ENCODE measurements at places on chromosomes 2 and 18.

- no peak for DNase-seq
Measured at GRCh38 chr2:205187731-205188130, 494.6 kb upstream of the NRP2 start.

GRCh38 chr2:67565761-67566160, 168.6 kb downstream of the ETAA1 start:
- DNase-seq: no peak

- DNase-seq: no peak
Measured at GRCh38 chr2:67872481-67872880, 190.3 kb downstream of the C1D start.

- DNase-seq: no peak
Measured at GRCh38 chr2:113200736-113201490, 27.1 kb downstream of the PSD4 start.

DNA sequence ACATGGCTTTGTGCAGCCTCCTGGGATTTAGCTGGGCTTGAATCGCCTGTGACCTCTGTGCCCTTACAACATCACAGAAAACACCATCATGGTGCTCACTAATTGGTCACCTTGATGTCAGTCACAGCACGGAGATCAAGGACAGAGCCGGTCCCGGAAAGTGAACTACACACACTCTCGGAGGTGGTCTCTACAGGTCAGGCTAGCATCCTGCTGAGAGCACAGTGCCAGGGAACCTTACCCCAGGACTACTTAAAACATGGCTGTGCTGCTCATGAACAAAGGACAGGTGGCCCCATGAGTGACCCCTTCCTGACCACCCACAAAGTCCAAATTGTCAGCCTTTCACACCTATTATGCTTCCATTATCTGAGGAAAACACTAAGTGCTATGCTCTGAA, 1782.1 kb upstream of the CELF4 start:
- no peak for DNase-seq

DNA sequence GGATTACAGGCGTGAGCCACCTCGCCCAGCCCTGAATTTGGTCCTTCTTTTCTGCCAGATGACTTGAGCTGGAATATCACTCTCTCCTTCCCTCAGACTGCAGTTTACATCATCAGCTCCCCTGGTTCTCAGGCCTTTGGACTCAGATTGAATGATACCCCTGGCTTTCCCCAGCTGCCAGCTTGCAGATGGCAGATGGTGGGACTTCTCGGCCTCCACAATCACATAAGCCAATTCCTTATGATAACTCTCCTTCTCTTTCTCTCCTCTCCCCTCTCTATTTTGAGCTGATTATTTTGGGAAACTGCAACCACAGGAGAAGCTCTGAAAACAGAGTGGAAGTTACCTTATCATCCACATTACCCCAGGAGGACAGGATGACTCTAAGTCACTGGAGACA, 33.4 kb upstream of the ATP8B1 start:
- no peak for DNase-seq

DNA sequence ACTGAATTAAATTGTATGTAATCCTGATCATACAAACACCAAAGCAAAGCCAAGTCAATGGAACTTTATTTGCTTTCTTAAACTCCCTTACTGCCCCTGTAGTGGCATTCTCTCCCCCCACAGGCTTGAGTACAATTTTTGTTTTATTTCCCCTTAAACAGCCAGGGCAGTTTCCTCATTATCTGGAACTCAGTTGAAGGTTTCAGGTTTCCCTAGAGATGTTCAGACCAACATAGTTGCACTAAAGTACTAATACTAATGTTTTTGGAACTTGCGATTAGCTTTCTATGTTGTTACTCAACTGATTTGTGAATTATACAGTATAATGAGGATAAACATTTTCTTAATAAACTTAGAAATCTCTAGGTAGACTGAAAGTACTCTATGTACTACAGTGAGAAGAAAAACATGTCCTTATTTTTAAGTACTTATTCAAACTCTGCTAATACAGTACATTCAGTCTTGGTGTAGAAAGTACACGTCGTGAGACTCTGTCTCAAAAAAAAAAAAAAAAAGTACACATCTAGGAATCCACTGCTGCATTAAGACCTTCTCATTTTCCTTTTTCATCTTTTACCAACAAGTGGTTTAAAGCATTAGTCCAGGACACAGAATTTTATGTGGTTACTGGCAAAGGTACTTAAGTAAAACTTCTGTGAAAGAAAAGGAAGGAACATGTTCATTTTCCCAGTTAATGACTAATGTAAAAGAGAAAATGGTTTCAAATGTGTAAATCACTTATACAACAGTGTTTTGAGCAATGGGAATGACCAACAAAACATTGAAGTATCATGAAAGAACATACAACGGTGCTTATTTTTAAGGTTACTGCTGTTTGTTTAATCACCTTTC, 209.5 kb upstream of the SMAD7 start:
- no peak for DNase-seq

- no peak for DNase-seq
Measured at GRCh38 chr2:232042911-232043574, 81.5 kb downstream of the DIS3L2 start.

GRCh38 chr2:8125741-8126711, 555.8 kb upstream of the ID2 start:
- DNase-seq: no peak

DNA sequence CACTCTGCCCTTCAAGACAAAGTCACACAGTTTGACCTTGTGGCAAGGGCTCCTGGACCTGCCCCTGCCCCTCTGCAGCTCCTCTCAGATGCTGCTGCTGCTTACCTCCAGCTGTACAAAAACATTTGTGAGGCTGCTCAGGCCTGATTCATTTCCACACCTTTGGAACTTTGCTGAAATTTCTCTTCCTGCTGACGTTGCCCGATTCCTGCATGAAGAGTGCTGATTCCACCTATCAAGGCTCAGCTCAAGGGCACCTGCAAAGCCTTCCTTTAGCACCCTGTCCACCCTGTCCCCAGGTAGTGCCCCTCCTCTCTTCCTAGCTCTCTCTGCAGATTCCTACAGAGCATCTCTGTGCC, 738.3 kb upstream of the HS6ST1 start:
- DNase-seq: no peak

GRCh38 chr2:8534729-8535468, 147.0 kb upstream of the ID2 start:
- no peak for DNase-seq

GRCh38 chr2:14494759-14495158, 137.8 kb upstream of the LRATD1 start:
- no peak for DNase-seq

GRCh38 chr2:147232225-147232669, 612.6 kb upstream of the ACVR2A start:
- DNase-seq: no peak

DNA sequence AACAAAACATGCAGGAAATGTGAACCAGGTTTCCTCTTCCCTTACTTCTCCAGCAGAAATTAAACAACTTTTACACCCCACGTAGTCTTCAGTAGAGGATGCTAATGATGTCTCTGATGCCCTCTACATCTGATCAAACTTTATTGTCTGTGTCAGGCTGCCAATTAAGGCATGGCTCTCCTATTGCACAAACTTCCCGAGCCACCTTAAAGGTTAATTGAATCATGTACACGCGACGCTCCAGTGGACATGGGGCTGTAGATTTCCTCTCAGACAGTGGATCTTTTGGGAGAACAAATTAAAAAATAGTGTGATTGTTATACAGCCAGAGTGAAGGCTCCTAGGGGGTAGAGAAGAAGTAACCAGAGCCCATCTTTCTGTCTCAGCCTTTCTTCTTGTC, 301.6 kb downstream of the SMAD2 start:
- DNase-seq: no peak

GRCh38 chr2:177896587-177896986, 176.0 kb downstream of the PDE11A start:
- DNase-seq: no peak

DNA sequence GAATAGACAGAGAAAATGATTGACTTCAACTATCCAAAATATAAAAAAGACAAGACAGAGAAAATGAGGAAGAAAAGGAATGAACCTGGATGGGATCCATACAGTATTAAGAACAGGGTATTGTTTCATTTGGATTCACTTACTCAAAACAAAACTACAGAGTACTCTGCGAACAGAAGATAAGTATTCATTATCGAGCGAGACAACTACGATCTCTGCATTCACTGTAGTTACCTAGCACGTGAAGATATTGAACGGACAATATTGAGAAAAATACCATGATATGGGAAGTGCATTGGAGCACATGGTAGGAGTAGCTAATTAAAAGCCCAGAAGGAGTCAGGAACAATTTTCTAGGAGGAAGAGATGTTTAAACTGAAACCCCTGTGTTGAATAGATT, 1.0 kb upstream of the ORC2 start:
- DNase-seq: no peak

DNA sequence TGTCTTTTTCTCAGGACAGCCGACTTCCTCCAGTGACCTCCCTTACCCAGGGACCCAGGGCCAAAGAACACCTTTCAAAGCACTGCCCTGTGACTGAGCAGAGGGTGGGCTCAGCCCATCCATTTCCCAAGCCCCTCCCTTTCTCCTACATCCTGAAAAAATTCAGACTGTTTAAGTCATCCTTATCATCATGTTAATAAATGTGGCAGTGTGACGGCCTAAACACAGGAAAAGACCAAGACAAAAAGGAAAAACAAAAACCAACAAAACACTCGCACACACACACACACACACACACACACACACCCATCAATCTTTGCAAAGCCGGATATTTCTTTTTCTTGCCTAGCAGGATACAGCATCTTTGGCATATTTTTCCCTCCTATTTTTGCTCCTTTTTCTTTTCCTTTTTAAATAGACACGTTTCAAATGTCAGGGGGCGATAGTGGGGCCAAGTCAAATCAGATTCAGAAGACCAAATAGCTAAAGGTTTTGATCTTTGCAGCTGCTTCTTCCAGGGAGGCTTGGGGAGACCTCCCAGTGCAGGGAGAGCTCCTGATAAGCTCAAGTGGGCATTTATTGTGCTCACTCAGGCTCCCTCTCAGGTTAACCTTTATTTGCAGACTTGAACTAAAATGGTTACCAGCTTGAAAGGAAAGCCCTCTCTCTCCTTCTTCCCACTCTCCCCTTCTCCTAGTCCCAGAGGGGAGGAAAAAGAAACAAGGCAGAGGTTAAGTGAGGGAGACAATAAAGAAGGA, 39.5 kb upstream of the NRP2 start:
- DNase-seq: no peak

- DNase-seq: no peak
Measured at GRCh38 chr2:145524836-145525235, 1004.9 kb upstream of the ZEB2 start.

All from CD4-positive, alpha-beta T cell treated with Interleukin-17A for 1 hour (primary cell).